ENCODE measurements at places on chromosomes 3 and 15.

DNA sequence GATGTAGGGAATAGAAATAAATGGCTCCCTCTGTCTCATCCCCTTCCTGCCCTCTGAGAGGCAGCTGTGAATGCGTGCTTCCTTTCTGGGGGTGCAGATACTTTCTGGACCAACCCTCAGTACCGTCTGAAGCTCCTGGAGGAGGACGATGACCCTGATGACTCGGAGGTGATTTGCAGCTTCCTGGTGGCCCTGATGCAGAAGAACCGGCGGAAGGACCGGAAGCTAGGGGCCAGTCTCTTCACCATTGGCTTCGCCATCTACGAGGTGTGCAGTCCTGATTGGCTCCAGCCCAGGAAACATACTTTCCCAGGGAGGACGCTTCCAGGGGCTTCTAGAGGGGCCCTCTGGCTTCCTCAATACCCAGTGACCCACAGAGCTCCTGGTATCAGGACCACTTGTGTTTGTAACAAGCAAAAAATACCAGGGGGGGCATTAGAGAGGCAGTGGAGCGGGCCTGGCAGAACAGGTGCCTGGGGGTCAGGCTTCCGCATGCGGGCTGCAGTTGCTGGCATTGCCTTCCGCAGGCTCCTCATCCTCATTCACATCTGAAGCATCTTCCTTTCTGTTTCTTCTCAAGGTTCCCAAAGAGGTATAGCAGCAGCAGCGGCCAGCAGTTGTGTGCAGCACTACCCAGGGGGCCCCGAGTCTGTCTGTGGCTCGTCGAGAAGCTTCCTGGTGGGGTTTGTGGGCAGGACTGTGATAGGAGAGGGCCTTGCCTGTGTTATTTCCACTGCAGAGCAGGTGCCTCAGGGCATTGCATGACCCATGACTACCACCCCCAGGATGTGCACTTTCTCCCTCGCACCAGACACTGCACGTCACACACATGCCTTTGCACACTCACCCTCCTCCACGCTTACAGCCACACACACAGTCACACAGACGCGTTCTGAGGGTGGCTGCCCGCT, 42.5 kb downstream of the CAPN3 start:
- DNase-seq: no peak

GRCh38 chr3:197507081-197507480, 48.7 kb downstream of the BDH1 start:
- DNase-seq: no peak

GRCh38 chr15:40325700-40326099, 2.2 kb downstream of the INAFM2 start:
- DNase-seq: no peak

DNA sequence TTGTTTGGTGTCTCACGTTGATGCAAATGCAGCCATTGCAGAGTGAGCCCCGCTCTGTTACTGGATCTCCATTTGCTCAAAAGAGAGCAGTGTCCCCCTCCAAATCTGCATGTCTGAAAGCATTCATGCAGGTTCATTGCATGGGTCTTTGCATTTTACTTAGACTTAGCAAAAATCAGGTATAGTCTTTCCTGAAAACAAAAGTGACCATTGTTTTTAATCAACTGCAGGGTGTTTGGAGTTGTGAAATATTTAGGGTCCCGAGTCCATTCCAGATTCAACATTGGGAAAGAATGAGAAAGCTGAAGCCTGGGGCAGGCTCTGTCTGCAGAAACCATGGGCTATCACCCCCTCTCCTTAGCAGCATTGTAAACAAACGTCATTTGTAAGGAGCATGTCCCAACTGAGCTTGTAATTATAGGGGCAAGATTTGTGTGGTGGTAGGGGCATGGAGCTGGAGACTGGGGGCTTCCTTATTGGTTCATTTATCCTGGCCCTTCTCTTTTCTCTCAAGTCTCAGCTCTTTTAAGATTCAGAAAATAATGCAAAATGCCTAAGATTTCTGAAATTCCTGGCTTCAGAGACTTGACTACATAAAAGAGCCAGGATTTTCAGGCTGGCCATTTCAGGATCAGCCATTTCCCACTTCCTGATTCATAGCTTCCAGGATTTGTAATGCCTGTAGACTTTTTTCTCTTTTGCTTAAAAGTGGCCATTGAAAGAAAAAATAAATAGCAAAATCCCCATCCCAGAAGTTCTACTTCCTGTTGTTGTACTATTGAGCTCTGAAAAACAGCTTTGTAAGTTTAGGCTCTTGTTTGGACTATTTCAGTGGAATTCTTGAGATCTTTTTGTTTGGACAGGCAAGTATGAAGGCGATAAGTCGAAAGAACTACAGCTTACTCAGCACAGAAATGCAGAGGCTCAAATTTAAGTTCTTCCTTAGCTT, 23.0 kb downstream of the IGF1R start:
- peak; percentile 50 for DNase-seq

DNA sequence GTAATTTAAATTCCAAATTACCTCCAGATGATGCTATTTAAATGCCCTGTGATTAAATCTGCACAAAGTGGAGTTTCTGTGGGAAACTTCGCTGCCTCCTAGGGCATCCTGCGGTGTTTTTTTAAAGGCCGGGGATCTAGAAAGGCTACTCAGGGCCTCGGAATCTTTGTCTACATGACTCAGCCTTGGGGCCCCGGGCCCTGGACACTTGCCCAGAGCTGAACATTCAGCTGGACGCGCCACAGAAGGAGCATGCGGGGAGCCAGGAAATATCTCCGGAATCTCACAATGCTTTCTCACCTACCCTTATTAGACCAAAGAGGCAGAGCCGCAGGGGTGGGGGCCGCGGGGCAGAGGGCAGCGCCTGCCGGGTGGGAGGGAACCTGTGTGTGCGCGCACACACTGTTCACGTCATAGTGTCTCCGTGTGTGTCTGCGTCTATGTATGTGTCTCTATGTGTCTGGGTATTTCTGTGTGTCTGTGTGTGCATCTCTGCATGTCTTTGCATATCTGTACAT, 145.5 kb upstream of the TPM1 start:
- peak; percentile 98 for DNase-seq

Measured in fibroblast of mammary gland (primary cell).